ENCODE measurements at places on chromosomes 16 and 17.
A peak's percentile ranks its signal among the peaks of the same experiment; 100 is the strongest.

- no peak for DNase-seq
These were observed 1.7 kb upstream of the THRA start for GRCh38 chr17:40060887-40061608.

DNA sequence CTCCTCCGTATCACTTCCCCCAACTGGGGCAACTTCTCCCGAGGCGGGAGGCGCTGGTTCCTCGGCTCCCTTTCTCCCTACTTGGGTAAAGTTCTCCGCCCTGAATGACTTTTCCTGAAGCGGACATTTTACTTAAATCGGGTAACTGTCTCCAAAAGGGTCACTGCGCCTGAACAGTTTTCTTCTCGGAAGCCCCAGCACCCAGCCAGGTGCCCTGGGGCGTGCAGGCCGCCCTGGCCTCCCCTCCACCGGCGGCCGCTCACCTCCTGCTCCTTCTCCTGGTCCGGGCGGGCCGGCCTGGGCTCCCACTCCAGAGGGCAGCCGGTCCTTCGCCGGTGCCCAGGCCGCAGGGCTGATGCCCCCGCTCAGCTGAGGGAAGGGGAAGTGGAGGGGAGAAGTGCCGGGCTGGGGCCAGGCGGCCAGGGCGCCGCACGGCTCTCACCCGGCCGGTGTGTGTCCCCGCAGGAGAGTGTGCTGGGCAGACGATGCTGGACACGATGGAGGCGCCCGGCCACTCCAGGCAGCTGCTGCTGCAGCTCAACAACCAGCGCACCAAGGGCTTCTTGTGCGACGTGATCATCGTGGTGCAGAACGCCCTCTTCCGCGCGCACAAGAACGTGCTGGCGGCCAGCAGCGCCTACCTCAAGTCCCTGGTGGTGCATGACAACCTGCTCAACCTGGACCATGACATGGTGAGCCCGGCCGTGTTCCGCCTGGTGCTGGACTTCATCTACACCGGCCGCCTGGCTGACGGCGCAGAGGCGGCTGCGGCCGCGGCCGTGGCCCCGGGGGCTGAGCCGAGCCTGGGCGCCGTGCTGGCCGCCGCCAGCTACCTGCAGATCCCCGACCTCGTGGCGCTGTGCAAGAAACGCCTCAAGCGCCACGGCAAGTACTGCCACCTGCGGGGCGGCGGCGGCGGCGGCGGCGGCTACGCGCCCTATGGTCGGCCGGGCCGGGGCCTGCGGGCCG lies 1.6 kb downstream of the HIC1 start:
- no peak for DNase-seq

- DNase-seq: no peak
These were observed 124.5 kb upstream of the MAF start for GRCh38 chr16:79725051-79725450.

DNA sequence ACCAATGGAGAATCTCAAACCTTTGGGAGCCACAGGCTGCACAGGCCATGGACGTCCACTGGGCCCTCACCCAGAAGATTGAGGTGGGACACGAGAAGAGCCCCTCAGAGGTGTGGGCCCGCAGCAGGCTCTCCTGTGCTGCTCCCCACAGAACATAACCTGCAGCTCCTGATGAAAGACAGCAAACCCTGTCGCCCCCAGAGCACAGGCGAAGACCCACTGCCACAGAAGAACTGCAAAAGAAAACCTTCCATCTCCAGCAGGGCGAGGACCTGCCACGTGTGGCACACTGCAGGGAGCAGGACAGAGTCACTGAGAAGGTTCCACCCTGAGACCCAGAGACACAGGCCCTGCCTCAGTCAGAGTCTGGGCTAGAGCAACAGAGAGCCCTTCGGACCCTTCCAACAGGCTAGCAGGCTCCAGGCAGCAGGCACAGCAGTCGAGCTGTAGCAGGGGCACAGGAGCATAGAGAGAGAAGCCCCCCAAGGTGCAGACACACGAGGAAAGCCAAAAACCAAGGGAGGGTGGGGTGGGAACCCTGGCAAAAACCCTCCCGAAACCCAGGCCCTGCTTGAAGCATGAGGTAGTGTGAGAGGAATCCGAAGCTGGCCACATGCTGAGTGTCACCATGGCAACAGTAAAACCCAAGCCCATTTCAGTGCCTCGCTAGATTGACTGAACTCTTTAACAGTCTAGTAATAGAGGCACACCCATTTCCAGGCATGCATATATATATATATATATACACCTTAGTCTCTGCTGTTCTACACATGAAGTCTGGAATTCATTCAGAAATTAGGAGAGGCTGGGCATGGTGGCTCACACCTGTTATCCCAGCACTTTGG lies 60.0 kb upstream of the CHMP6 start:
- peak; percentile 66 for DNase-seq

- no peak for DNase-seq
These were observed at the start of gene EFNB3 for GRCh38 chr17:7704601-7705268. EFNB3 (plus strand) TSS chr17:7705202; CDS start chr17:7705599, 397 bp downstream.

DNA sequence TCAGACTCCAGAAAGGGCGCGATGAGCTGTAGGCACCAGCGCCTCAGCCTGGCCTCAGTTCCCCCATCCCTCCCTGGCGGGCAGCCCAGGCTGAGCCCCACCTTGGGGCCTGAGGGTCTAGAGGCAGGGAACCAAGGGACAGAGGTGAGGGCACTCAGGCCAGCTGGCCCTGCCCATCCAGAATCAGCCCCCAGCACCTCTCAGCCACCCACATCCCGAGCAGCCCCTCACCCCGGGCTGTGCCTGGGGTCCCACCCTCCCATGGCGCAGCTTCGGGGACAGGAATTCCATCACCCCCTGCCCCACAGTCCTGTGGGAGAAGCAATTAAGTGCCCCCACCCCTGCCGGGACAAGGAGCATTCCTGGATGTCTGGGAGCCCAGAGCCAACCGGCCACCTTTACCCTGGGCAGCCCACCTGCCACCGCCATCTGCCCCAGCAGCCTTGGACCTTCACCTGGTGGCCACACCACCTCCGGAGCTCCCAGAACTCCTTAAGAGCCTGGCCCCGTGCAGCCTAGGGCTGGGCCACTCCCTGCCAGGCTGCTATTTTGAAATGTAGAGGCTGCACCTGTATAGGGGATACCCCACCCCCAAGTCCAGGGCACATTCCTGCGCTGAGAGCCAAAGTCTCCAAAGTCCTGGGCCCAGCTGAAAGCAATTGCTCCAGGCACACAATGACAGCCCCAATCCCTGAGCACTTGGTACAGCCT lies 33.7 kb upstream of the PVALEF start:
- no peak for DNase-seq

- DNase-seq: no peak
These were observed 342.5 kb downstream of the MAF start for GRCh38 chr16:79257953-79258490.

DNA sequence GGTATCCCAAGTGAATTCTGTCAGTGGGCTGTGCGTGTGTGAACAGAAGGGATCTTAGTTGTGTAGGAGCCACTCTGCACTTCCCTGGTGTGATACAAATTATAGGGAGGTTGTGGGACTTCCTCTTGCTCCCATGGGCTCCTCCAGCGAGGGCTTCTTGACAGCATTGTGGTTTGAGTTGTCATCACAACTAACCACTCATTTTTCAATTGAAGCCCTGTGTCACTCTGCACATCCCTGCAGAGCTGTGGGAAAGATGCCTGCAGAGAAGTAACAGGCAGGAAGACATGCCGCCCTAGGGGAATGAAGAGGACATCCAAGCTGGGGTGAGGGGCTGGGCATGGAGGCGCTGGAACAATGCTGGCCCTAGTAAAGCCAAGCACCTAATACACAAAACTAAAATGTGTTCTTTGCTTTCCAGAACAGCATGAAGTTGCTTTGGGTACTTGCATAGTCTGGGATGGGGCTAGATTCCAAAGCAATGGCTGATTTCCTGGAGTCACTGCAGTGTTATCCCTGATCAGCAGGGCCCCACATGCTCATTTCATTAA lies 692.5 kb downstream of the TOX3 start:
- DNase-seq: no peak

GRCh38 chr17:17109907-17110306 lies 67.7 kb downstream of the MPRIP start:
- DNase-seq: no peak

GRCh38 chr17:46078675-46079074 lies 79.6 kb downstream of the STH start:
- no peak for DNase-seq

DNA sequence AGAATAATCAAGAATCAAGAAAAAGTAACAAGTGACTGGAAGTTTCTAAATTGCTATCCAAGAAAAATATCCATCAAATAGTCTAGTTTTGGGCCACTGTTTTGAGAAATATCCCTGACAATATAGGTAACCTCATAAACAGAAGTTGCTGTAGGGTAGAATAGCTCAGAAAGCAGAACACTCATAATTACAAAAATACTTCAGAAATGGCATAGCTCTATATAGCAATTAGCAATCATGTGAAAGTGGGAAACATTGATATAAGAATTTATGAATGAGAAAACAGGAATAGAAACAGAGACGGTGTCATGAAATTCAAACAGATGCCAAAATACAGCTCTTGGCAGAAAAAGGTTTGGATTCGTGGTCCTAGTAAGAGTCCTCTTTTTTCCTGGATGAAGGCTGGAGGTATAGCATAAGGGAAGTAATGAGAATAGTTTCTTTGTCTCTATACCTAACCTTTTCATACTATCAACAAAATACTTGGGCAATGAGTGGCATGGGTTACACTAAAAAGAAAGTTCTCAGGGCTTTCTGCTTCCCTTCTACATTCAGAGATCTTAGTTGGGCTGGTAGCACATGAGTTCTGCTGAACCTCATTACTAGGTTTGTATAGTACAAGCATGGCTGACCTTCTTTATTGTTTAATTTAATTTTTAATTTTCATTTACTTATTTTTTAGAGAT lies 33.5 kb downstream of the SPAG9 start:
- no peak for DNase-seq

DNA sequence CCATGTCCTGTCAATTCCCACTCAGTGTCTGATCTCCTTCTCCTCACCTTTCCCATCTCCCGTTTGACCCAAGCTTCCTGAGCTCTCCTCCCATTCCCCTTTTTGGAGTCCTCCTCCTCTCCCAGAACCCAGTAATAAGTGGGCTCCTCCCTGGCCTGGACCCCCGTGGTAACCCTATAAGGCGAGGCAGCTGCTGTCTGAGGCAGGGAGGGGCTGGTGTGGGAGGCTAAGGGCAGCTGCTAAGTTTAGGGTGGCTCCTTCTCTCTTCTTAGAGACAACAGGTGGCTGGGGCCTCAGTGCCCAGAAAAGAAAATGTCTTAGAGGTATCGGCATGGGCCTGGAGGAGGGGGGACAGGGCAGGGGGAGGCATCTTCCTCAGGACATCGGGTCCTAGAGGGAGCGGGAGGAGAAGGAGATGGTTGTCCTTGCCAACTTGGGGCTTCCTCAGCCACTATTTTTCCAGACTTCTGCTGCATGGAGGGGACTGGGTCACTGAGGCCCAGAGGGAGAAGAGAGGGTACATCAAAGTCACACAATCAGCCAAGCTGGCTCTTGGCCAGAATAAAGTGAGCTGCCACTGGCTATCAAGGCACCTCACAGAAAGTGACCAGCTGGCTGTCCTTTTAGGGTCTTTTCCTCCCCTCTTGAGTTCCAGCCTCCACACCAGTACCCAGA lies 1.9 kb upstream of the TBC1D10B start:
- DNase-seq: no peak
